ENCODE measurements at places on chromosomes 6 and 20.
A peak's percentile ranks its signal among the peaks of the same experiment; 100 is the strongest.

- no peak for DNase-seq
Measured at GRCh38 chr6:110282412-110282811, 75.7 kb downstream of the METTL24 start.

DNA sequence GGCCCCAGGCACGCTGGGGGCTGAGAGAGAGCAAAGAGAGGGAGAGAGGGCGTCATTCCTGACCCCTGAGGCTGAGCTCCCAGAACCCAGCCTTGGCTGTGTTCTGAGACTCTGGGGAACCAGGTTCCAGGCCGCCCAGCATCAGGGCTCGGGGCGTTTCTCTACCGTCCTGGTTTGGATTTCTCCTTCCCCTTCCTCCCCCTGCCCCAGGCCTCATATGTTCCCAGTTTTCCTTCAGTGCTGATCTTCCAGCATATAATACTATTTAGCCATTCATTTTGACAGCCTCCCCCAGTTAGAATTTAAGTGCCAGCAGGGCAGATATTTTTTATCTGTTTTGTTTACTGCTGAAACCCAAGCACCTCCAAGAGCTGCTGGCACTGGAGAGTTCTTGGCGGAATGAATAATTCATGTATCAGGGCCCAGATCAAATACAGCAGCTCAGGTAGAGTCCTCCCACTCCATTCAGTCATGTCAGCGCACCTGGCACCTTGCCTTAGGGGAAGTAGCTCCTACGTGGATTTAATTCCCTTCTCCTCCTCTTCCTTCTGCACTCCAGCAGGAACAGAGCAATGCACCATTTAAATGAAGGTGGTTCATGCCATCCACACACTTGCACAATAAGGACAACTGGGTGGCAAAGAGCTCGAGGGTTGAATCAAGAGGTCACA, 23.4 kb upstream of the FRMD1 start:
- DNase-seq, result no peak

DNA sequence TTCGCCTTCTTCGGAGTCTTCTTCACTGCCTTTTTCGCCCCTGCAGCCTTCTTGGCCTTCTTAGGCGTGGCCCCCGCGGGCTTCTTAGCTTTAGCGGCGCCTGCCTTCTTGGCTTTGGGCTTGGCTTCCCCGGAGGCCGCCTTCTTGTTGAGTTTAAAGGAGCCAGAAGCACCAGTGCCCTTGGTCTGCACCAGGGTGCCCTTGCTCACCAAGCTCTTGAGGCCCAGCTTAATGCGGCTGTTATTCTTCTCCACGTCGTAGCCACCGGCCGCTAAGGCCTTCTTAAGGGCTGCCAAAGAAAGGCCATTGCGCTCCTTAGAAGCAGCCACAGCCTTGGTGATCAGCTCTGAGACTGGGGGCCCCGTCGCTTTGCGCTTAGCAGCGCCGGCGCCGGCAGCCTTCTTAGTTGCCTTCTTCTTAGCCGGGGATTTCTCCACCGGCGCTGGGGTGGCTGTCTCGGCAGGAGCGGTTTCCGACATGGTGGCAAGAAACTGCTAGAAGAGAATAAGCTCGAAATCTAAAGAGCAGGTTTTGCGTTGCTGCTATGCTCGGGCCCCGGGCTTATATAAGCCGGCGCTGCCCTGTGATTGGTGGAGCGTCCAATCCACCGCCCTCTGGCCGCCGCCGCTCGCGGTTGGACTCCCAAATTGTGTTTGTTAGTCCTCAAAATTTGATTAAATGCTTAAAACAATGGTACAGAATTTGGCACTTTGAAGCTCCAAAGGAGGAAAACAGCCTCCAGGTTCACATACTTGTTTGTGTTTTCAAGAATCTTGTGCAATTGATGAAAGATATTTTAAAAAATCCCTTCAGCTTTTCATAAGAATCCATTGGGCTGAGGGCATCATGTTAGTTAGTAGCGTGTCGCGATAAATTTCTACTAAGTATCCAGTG, 44.9 kb downstream of the OR2B2 start:
- peak; percentile 87 for DNase-seq

- no peak for DNase-seq
Measured at GRCh38 chr20:48246061-48246790, 460.9 kb upstream of the SULF2 start.

- no peak for DNase-seq
Measured at GRCh38 chr6:131062241-131063027, 611 bp downstream of the EPB41L2 start.

DNA sequence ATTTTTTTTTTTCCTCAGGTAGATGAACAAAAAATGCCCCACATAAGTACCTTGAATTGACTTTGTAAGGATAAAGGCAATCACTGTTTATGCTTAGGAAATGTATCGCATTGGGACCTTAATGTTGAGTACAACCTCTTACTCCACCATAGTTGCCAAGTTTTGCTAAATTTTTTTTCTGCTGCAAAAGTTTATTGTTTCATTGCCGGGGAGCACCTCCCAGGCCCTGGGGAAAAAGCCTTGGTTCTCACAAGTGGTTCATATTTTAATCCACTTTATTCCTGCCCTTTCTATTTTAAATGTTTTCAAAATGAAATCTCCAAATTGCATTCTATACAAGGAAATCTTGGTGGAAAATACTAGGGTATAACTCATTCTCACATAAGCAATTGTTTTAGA, 52.3 kb upstream of the UTRN start:
- DNase-seq, result no peak

GRCh38 chr6:85864453-85865401, 222.0 kb upstream of the SYNCRIP start:
- no peak for DNase-seq

DNA sequence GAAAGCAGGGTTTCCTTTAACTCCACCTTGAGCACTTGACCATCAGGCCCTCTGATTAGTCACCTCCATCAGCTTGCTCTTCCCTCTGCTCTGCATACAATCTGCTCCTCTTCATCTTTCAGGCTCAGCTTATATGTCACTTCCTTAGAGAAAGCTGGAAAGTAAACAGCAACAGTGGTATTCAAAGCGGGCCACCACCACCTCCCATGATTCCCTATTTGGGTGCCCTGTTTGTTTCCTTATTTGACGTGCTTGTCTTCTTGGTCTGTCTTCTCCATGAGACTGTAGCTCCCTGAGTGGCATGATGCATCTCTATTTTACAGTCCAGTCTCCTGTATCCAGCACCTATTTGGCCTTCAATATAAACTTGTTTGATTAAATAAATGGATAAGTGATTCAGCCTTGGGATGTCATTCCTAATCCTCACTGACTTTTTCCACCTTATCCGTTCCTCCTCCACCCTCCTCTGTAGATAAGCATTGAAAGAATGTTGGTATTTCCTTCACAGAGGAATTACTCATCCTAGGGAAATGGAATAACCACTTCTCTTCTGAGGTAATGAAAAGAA, 102.8 kb upstream of the SGK1 start:
- DNase-seq, result no peak

- DNase-seq, result no peak
Measured at GRCh38 chr6:32058511-32058963, 20.3 kb downstream of the CYP21A2 start.

- DNase-seq, result no peak
Measured at GRCh38 chr6:167695831-167696230, 130.9 kb upstream of the AFDN start.

DNA sequence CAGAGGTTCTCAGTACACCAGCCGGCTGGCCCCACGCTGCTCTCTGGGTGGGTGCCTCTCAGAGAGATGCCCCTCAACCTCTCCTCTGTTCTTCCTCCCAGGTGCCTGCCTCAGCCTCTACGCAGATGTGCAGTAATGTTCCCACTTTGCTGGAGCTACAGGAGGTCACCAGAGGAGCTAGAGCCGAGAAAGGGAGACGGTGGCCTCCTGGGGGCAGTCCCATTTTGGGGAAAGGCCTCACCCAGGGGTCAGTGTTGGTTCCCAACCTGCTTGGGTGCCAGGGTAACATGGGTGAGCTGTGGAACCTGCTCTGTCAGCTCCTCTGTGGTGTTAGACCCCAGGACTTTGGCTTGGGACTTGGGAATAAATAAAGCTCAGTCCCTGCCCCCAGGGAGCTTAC, 145.3 kb upstream of the MLN start:
- DNase-seq, result no peak

DNA sequence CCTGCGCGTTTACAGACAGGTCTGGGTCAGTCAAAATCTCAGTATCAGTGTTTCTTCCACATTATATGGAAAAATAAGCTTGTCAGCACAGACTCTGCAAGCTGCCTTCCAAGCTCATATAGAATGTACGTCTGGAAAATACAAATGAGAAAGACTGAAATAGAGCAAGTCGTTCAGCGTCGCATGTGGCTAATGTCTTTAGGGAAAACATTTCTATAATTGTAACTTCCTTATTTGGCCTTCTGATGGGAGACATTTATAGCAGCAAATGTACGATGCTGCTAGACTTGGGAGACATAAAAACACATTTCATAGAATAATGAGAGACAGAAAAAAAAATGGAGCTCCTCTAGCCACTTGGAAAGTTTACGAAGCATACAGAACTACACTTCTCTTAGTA, 122.2 kb downstream of the KIF16B start:
- no peak for DNase-seq

DNA sequence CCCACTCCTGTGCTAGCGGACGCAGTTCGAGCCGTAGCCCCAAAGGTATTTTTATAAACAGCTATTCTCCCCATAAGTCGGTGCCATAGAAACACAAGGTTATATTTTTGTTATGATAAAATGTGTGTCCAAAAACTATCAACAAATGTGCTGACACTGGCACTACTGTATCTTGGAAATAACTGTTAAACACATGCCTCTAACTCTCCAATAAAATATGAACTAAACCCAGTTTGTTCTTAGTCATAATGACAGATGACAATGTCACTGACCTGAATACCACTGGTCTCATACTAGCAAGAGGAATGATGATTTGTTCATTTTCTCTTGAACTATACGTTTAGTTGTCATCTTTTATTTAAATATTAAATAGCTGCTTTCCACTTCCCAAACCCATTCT, 51.4 kb upstream of the NUP153 start:
- no peak for DNase-seq
